HT-29 (cell line): ENCODE measurements at places on chromosomes 3 and 15. TPM values are rescaled to one million over a fixed set of nuclear protein-coding genes. Genes with fewer than 3 reads are reported as not detected.
A peak's percentile ranks its signal among the peaks of the same experiment; 100 is the strongest.

DNA sequence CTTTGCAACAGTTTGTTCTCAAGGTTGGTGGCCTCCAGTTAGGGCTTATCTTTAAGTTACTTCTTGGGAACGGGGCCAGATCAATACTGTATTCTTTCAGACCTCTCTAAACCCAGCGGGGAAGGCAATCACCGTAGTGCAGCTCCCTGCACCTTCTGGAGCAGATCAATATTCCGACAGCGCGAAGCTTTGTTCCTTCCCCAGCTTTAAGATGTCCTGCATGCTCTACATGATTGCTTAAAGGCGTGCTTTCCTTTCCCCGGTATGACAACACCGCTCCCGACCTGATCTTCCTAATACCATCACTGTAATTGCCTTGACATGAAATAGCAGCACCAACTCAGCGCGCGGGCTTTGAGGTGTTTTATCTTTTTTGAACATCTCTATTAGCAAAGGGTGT lies 755.2 kb downstream of the NR2F2 start:
- DNase-seq, result no peak

DNA sequence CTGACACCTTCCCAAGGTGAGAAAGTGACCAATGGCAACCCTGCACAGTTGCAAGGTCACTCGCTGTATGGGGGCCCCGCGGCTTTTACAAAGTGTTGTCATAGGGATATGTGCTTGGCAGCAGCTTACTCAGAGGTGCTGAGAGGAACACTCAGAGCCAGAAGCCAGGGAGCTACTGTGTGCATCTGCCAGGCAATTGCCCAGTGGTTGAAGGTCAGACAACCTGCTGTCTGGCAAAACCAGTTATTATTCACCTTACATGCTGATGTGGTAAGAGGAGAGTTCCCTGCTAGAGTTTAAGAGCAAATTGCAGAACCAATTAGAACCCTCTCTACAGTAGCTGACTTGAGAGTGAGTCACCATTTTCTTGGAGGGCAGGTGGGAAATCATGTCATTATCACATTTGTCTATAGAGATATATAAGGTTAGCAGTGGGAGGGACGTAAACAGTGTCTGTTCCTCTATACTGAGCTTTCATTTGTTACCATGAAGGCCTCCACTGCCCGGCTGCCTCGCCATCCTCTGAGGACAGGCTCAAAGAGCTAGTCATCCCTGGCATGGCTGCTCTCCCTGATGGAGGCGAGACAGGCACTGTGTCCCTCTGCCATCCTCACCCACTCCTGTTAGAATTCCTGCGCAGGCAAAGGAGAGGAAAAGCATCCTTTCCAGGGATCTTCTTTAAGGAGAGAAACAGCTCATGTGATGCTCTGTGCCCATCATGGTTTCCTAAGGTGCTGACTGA lies 274.4 kb downstream of the PLCL2 start:
- no peak for DNase-seq

DNA sequence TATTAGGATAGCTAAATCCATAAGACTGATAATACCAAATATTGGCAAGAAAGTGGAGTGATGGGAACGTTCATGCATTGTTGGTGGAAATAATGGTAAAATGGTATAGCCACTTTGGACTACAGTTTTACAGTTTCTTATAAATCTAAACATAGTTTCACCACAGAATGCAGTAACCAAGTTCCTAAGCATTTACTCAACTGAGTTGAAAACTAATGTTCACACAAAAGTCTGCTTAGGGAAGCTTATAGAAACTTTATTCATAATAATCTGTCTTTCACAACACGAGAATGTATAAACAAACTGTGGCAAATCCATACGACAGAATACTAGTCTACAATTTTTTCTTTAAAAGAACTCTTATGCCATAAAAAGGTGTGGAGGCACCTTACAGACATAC lies 969.3 kb downstream of the FHIT start:
- no peak for DNase-seq

GRCh38 chr3:4850211-4850927 lies 128.9 kb upstream of the BHLHE40 start:
- no peak for DNase-seq

- no peak for DNase-seq
Observed at GRCh38 chr3:116005404-116005803, 382.1 kb downstream of the GAP43 start.

- peak; percentile 56 for DNase-seq
Observed at GRCh38 chr15:74302821-74303359, 64.6 kb downstream of the CYP11A1 start.

GRCh38 chr3:9623148-9623547 lies 26.2 kb upstream of the MTMR14 start:
- no peak for DNase-seq

- no peak for DNase-seq
Observed at GRCh38 chr15:81209635-81210034, 13.0 kb downstream of the IL16 start.

DNA sequence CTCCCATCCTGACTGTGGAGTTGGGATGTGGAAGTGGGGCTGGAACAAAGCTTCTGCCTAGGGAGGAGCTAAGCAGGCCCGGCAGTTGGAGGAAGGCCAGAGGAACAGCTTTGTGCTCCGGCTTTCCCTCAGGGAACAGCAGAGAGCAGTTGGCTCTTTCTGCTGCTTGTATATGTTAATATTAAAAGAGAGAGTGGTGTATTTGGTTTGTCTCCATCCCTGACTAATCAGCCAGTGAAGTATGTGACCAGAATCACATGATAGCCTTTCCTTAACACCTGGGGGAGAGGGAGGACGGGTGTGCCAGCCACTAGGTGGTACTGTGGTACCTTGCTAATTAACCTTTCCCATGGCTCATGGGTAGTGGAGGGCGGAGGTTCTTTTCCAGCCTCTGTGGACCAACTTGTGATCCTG lies 10.0 kb downstream of the EIF2B5 start:
- peak; percentile 80 for DNase-seq

NR2E3 gene
- 0.13 and 0.46 TPM in 2 replicates for total RNA-seq

TMCO5A gene
- total RNA-seq, result not detected in 2 replicates
